ENCODE measurements at places on chromosomes 4 and X. TPM values are rescaled to one million over a fixed set of nuclear protein-coding genes. Genes with fewer than 3 reads are reported as not detected.

ARHGAP36 gene
- total RNA-seq: not detected

TLR3 gene
- total RNA-seq: 0.44 TPM

KLB gene
- 0.08 TPM for total RNA-seq

HSFX1 gene
- 0.49 TPM for total RNA-seq

ASMT gene
- 0.28 TPM for total RNA-seq

RPS6KA6 gene
- 5.7 TPM for total RNA-seq

VEGFC gene
- 14.7 TPM for total RNA-seq

PASD1 gene
- total RNA-seq: not detected

TCEAL2 gene
- not detected for total RNA-seq

CTAG2 gene
- total RNA-seq: not detected

ADH6 gene
- total RNA-seq: 0.15 TPM

FGF13 gene
- not detected for total RNA-seq

Measured in A549 treated with CORT108297 at 1 μM for 4 hours (cell line).